ENCODE measurements at places on chromosomes 3 and 15. TPM values are rescaled to one million over a fixed set of nuclear protein-coding genes. Genes with fewer than 3 reads are reported as not detected.

Gene GHSR
- total RNA-seq: not detected

- DNase-seq: no peak
Measured at GRCh38 chr3:177299250-177299649, 102.0 kb upstream of the TBL1XR1 start.

- DNase-seq: no peak
Measured at GRCh38 chr3:104385421-104385820, 981.3 kb upstream of the ALCAM start.

DNA sequence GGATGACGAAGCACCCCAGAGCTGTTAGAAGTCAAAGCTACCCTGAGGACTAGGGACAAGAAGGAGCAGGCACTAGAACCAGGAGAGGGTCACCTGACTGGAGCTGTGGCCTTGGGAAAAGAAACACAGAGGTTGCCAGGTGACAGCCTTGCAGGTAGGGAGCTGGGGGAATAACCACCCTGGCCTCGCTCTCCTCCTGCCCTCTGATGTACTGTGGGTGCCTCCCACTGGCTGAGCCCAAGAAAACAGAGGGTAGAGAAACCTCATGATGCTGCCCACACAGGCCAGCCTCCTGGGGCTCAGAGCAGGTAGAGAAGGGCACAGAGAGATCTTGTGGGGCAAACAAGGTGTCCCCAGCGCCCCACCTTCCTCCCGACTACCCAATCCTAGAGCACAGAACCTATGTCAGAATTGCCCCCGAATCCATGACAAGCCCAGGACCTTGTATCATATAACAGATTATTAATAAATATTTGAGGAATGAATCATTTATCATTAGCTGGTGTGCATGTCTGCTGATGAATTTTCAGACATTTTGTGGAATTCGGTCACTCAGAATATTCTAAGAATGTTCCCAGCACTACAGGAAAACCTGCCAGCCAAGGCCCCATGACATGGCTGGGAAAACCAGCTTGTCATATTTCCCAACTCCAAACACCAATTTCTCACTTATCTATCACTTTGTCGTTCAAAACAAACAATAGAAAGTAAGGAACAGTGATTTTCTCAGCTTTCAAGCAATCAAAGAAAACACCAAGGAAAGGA, 59.8 kb upstream of the MEX3B start:
- DNase-seq: no peak

GRCh38 chr15:90794538-90794937, 73.8 kb upstream of the FURIN start:
- no peak for DNase-seq

DNA sequence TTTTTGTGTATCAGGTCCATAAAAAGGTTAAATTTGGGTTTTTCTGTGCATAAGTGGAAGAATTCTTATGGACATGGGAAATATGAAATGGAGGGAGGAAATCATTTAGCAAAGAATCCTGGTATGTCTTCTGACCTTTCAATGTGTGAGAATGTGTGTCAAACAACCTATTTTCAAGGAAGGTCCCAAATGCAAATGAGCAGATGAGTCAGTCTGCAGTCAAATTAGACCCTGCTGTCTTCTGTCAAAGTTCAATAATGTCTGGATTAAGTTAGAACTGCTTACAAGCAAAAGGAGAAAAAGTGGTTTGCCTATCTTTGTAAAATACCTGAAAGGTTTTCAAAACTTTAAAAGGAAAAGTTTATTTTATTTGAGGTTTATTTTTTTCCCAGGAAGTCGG, 15.3 kb downstream of the FBN1 start:
- DNase-seq: no peak
